DMS79 treated with DMSO at 0.1 percent for 48 hours (cell line): ENCODE measurements at places on chromosomes 11 and 22.
A peak's percentile ranks its signal among the peaks of the same experiment; 100 is the strongest.

DNA sequence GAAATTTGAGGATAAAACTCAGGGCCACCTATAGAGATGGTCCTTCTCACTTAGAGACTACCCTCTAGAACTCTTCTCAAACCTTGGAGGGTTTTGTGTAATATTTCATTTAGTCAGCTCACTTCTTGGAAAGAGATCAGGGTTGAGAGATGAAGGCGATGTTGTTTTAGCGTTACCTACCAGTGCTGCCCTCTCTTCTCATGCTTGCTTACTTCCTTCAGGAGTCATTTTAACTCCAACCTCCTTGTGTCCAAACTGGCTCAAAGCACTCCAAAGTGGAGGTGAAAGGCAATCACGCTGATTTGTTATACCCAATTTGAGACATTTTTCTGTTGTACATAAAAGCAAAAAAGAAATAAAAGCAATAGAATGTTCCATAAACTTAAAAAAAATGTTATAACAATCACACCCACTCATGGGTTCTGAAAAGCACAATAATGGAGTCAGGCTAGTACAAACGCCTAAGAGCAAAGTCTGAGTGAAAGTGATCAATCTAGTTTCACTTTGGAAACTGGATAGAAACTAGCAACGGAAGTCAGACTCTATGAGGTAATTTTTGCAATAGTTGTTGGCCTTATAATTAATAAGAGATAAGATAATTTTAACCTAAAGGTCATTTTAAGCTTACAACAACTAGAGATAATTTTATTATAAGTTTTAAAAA, 117.1 kb downstream of the MRTFA start:
- DNase-seq = no peak

- no peak for DNase-seq
Measured at GRCh38 chr11:5736396-5736795, at the start of gene OR56B1. Gene OR56B1, plus strand, starts transcription at chr11:5736448. Its CDS starts 69 bp downstream, at chr11:5736517.

- DNase-seq = no peak
Measured at GRCh38 chr11:118238421-118238820, 13.6 kb upstream of the JAML start.

DNA sequence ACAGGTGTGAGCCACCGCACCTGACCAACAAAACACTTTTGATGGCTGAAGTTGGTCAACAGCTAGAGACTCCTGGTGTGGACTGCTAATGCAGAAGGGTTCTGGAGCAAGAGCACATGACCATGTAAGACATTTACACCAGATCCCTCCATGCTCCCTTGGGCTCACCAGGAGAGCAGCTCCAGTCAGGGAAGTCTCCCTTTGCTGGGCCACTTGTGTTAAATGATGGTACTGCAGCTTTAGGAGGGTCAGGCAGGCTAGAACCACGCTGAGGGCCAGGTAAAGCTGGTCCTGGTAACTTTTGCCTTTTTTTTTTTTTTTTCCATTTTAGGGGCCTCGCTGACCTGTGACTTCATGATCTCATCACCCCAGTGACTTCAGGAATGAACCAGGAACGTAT, 146.4 kb downstream of the FBXO7 start:
- DNase-seq = no peak

- no peak for DNase-seq
Measured at GRCh38 chr11:11822946-11823345, 18.8 kb upstream of the USP47 start.

DNA sequence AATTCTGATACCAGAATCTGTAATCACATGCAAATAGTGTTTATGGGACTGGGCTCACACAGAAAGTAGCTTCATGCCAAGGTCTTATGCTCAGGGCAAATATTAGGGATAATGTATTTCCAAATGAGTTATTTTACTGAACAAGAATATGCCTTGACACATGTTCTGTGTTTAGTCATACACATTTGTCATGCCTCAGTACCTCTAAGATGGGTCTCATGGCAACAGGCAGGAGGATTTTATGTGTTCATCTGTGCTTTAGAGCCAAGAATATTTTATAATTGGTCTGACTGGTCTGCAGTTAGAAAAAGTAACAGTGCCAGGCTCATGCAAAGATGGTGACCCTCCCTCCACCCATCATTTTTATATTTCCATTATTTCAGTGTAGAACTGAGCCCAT, 49.1 kb downstream of the JAM3 start:
- peak; percentile 69 for DNase-seq

DNA sequence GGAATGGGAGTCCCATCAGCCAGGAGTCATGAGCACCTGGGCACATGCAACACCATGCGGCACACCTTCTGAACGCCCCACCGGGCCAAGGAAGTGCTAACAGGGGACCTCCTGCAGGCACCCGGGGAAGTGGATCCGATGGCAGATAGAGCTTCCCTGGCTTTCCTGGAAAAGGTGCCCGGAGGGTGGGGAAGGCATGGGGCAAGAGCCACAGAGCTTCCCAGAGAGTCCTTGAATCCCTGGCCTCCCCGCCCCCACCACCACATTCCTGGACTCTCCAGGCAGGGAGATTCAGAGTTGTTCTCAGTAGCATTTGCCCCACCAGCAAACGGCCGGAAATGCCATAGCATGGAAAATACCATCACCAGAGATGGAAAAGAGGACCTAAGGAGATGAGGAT, 8.3 kb downstream of the TRIM29 start:
- DNase-seq = no peak

DNA sequence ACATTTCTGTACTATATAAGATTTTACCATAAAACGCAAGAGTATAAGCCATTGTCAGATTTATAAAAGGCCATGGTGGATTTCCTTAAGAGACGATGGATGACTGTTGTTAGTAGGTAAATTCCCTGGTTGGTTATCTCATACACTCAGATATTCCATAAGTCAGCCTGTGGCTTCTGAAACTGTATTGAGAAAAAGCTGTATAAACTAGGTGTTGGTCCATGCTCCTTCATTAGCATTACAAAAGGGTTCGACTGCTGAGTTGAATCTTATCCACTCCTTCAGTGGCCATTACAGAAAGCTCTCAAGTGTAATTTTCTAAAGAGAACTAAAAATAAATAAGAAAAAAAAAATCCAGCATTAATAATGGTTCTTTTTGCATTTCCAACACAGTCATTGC, 5.3 kb downstream of the GRAP2 start:
- peak; percentile 21 for DNase-seq

DNA sequence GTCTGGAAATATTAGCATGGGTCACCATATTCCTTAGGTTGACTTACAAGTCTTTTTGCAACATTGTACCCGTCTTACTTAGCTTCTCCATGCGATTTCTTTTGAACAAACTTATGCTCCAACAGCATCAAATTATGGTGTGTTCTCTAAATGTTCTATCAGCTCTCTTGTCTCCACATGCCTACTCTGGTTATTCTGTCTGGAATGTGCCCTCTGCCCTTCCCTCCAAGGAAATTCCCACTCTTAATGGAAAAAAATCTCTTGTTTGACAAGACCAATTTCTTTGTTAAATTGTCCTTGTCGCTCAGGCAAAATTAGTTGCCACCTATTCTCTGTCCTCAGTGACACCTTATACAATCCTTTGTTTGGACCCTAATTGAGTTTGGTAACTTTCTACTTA, 522.8 kb upstream of the LUZP2 start:
- DNase-seq = no peak
